Daoy (cell line): ENCODE measurements at places on chromosomes 3 and 15. TPM values are rescaled to one million over a fixed set of nuclear protein-coding genes. Genes with fewer than 3 reads are reported as not detected.

Gene CACNA2D2
- 0.03 TPM in 1 of 2 replicates, not detected in the other for total RNA-seq

Gene TMCO5A
- total RNA-seq = not detected in 2 replicates

Gene NDUFB5
- total RNA-seq = 243 and 278 TPM in 2 replicates

Gene FOXB1
- 0.06 TPM in 1 of 2 replicates, not detected in the other for total RNA-seq

Gene CDHR4
- not detected in 2 replicates for total RNA-seq

Gene CAND2
- 1.4 and 3.7 TPM in 2 replicates for total RNA-seq

Gene MKRN3
- 12.1 and 15.0 TPM in 2 replicates for total RNA-seq

Gene ZBED2
- total RNA-seq = 0.11 and 1.0 TPM in 2 replicates

Gene CAMK2N2
- total RNA-seq = 0.11 and 0.95 TPM in 2 replicates

Gene CDCP1
- total RNA-seq = 12.9 and 20.6 TPM in 2 replicates

Gene CHAC1
- total RNA-seq = 4.4 and 4.9 TPM in 2 replicates

Gene DNAJB8
- total RNA-seq = not detected in 2 replicates
